ENCODE measurements at places on chromosomes 3 and 15.

DNA sequence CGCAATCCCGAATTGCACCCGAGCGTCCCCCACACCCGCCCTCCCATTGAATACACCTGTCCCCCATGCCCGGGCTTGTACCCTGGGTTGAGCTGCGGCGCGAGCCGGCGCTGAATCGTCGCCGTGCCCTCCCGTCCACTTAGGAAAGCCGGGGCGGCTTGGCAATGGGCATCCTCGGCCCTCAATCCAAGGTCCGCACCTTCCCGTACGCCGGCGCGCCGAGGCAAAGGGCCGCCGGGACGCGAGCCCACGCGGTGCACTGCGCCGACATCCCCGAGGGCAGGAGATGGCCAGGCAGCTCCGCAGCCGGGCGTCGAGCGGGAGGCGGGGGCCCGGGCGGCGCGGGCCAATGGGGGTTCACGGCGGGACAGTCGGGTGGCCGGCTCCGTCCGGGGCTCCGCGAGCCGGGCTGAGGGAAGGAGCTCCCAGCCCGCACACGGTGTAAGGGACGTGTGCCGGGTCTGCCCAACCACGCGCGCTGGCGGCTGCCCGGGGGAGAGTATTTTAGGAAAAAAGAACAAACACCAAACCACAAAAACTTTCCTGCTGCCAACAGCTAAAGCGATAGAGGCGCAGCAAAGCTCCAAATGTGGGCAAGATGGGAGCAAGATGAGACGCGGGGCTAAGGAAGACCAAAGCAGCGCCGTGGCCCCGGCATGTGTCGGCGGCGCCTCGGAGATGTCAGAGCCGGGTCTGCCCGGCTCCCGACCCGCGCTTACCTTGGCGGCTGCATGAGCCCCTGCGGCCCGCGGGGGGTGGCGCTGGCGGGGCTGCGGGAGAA is 621 bp downstream of the RGMA start:
- peak; percentile 46 for DNase-seq

DNA sequence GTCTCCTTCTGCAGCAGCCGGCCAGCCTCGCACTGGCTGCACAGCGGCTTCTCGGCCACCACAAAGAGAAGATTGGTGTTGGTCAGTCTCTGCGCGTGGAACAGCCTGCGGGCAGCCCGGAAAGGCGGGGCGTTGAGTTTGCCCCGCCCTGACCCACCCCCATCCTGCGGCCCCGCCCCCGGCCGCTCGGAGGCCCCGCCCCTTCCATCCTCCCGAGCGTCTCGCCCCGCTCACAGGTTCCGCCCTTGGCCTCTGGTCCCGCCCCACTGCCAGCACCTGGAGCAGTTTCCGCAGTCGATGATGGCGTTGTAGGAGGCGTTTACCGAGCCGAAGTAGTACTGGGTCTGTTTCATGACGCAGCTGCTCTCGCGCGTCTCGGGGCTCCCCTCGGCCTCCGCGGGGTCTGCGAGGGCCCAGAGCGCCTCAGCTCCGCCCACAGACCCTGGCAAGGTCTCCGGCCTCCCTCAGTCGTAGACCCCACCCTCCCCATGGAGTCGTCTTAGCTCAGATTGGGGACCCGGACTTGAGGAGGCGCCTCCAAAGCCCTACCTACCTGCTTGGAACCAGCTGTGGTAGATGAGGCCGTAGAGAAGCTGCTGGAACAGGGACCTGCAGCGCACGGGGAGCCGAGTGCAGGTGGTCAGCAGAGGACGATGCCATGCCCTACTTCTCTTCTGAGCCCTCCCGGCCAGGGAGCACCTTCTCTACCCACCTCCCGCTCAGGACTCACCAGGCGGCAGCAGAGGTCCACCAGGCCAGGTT is 5.9 kb upstream of the TMEM115 start:
- peak; percentile 95 for DNase-seq

- no peak for DNase-seq
Observed at GRCh38 chr15:81315452-81316175, 8.3 kb downstream of the STARD5 start.

DNA sequence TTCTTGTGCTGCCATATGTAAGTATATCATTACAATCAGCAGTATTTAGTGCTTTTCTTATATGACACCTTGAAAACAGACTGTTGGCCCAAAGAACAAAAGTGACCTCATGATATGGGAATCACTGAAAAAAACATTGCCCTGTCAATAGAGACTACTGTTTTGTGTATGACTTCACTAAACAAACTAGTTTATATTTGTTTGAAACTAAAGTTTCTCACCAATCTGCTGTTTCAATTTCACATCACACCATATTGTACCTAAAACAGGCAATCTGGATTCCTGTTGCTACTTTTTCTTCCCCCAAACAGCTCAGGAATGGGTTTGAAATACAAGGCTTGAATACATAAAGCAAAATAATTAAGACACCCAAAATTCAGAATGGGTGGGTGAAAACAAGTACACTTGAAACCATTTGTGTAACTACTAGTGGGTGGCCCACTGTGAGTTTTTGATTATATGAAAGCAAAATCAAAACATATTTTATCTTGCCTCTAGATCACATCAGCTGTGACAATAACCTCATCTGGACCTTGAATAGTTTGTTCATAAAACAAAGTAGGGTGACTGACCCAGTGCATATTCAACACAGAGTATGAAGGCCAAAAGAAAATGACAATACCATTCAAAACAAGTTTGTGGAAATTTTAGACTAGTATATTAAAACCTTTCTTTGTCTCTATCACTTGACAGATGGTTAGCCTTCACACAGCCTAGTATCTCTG is 5.9 kb downstream of the ZBTB20 start:
- DNase-seq, result no peak

GRCh38 chr15:50148362-50148963 is 29.4 kb upstream of the ATP8B4 start:
- DNase-seq, result no peak

- peak; percentile 23 for DNase-seq
Observed at GRCh38 chr3:177478170-177478867, 281.0 kb upstream of the TBL1XR1 start.
